CD4-positive, CD25-positive, alpha-beta regulatory T cell (primary cell): ENCODE measurements at places on chromosomes 6 and 20. TPM values are rescaled to one million over a fixed set of nuclear protein-coding genes. Genes with fewer than 3 reads are reported as not detected.

GRCh38 chr6:130359736-130360135, 6.1 kb upstream of the TMEM200A start:
- no peak for DNase-seq

The SNPH gene
- 4.1 TPM for polyA plus RNA-seq

The MBOAT1 gene
- 7.0 TPM for polyA plus RNA-seq

- DNase-seq, result no peak
These were observed 34.4 kb downstream of the ANGPT4 start for GRCh38 chr20:881783-882144.

DNA sequence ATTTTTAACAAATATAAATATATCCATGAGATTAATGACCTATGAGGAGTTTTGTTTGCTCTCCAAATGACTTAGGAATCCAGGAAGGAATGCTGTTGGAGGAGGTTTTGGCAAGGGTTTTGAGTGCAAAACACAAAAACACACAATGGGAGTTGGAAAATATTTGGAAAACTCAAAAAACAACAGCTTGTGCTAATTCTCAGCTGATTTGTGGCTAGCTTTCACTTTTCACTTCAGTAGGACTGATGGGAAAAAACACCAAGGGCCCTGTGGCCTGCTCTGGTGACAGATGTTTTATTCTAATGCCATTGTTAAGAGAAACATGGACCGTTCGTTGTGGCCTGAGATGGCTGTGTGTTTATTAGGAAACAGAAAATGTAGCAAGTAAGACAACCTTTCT, 113.9 kb downstream of the ALDH8A1 start:
- DNase-seq, result no peak

DNA sequence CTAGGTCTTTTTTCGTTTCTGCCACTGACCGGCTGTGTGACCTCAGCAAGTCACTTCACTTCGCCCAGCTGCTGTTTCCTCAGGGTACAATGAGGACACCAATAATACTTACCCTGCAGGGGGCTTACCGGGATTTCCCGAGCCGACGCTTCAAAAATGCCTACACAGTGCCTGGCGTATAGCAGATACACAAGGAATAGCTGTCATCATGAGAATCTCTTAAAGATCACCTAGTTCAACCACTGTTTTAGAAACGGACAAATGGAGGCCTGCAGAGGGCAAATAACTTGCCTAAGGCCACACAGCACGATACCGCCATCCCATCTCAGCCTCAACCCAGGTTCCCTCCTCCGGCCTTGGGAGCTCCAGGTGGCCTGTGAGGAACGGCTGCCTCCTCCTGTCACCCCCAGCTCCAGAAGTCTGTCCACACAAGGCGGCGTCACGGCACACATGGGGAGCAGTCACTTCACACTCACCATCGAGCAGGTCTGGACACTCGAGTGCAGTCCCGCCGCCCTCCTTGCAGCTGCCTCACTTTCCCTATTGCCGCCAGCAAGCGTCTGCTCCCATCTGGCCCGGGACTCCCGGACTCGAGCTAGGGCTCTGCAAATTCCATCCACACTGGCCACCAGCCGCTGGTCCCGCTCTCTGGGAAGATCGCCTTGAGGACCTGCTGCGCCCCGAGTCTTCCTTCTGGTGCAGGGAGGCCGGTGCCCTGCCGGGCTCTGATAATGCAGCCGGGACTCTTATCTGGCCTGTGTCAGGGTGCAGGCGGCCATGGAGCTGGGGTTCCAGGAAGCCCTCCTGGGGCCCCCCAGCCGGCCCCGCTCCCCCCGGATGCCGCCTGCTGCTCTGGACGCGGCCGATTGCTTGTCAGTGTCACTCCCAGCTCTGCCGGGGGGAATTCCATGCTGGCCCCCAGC, at the start of gene RIPOR3:
TSS of gene RIPOR3 (minus strand) at position 893 of the 923 bp plus-strand sequence. CDS start at position 479, 414 bp downstream.
- no peak for DNase-seq

DNA sequence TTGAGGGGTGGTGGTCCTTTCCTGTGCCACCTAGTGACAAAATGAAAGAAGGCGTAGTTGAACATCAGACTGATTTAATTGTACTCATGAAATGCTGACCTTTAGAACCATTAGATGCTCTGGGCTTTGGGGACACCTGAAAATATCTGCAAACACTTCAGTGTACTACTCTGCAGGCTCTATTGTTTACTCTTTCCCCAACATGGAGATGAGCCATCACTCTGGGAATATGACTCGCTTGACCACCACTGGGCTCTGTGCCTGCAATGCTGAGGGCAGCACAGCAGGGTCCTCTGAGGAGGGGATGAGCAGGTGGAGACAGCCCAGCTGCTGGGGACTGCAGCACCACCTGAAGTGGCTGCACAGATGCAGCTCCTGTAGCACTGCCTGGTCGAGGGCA, 74.8 kb upstream of the SLC24A3 start:
- DNase-seq, result no peak

The CST5 gene
- not detected for polyA plus RNA-seq

DNA sequence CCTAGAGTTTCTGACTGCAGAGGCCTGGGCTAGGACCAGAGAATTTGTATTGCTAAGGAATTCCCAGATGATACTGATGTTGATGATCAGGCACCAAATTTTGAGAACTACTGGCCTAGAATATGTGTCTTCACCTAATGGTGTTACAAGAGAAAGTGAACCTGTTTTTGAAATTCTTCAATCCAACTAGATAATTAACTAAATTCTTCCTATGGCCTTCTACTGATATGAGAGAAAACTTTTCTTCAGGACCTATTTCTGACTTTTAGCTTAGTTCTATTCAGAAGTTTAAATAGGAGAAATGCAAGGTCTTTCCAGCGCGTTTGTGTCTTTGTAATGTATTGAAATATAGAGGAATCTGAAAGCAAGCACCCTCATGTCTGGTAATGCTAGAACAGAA, 7.3 kb downstream of the NKAIN2 start:
- DNase-seq, result no peak

The NINL gene
- not detected for polyA plus RNA-seq

GRCh38 chr20:21503345-21503744, 10.5 kb downstream of the NKX2-2 start:
- no peak for DNase-seq

GRCh38 chr6:82893889-82894652, 171.6 kb downstream of the UBE3D start:
- DNase-seq, result no peak

The SLC2A4RG gene
- 4.1 TPM for polyA plus RNA-seq

The PLG gene
- not detected for polyA plus RNA-seq

DNA sequence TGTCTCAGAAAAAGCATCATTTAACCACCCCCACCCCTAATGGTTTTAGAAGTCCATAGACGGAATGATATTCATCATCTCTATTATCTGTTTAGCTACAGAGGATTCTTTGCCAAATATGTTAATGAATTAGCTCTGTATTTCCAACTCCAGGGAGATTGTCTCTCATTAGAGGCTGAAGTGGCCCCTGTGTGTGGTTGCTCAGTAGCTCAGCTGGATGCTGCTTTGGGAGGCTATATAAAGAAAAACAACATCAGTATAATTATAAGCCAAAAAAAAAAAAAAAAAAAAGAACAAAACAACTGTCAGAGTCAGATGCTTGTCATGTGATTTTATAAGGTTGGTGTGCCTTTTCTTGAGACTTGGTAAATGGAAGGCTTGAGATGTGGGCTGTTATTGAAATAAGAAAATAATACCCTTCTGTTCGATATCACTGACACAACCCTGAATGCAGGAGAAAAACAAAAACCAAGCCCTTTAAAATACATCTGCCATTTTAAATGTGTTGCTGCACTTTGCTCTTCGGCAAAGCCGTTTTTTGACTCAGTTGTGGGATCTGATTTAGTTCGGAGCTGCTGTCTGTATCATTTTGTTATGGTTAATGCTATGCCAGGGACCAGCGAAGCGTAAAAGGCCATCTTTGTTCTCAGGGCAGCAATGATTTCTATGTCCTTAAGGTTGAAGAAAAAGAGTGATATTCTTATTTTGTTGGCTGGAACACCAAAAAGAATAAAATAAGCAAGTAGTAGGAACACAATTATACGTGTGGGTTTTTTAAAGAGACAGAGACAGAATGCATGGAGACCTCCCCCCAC, 422.6 kb downstream of the QKI start:
- no peak for DNase-seq

GRCh38 chr20:64102647-64103354, 4.6 kb downstream of the NPBWR2 start:
- DNase-seq, result no peak

- no peak for DNase-seq
These were observed 33.6 kb upstream of the HSF2 start for GRCh38 chr6:122365775-122366403.

The SIRPD gene
- polyA plus RNA-seq, result 0.16 TPM

The MMP24OS gene
- 9.6 TPM for polyA plus RNA-seq

GRCh38 chr6:15244620-15245360, 1.1 kb upstream of the JARID2 start:
- DNase-seq, result peak; percentile 72

GRCh38 chr6:41733707-41734665, 1.4 kb downstream of the TFEB start:
- peak; percentile 68 for DNase-seq

The FAXC gene
- not detected for polyA plus RNA-seq

The EDN3 gene
- polyA plus RNA-seq, result not detected

GRCh38 chr6:135183002-135183531, 2.0 kb downstream of the MYB start:
- peak; percentile 57 for DNase-seq

The SLC22A7 gene
- not detected for polyA plus RNA-seq

GRCh38 chr6:11769811-11770545, 8.6 kb downstream of the ADTRP start:
- no peak for DNase-seq

DNA sequence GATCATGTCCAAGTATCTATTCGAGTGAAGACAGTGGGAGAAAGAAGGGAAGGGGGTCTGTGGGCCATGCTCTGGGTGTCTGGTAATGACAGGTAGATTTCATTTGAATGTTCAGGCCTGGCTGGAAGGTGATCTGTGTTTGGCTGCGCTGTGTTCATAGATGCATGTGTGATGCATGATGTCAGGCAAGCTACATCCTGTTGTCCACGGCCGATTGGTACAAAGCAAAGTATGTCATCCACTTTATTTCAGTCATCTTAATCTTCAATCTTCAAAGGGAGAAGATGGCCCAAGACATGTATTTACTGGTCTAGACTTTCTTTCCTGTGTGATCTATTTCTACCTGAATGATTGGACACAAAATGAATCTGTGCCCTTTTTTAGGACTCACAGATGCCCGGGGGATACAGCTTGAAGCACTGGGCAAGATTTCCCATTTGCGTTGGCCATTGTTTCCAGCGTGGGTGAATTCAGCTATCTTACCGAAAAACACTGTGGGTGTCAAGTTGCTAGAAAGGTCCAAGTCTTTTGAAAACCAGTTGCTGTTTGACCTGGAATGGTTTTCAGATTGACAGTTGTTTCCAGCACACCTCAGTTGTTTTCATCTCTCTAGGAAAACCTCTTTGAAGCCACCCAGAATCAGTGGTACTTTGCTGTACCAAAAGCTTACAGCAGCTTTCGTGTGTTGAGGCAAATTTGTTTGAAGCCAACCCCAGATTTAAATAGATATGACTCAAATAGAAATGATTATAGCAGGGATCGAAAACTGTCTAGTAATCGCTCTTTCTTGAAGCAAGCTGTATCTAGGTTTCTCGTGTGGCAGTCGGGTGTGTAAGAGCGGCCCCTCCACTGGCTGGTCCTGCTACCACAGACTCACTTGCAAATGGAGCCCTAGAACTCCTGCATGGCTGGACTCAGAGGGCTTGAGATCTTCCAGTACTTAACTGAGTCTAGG, 27.2 kb downstream of the DUSP22 start:
- DNase-seq, result peak; percentile 60

GRCh38 chr6:75109765-75110164, 96.1 kb downstream of the COL12A1 start:
- no peak for DNase-seq

The TMEM74B gene
- not detected for polyA plus RNA-seq

- no peak for DNase-seq
These were observed 63.5 kb upstream of the STMND1 start for GRCh38 chr6:17038316-17038715.

DNA sequence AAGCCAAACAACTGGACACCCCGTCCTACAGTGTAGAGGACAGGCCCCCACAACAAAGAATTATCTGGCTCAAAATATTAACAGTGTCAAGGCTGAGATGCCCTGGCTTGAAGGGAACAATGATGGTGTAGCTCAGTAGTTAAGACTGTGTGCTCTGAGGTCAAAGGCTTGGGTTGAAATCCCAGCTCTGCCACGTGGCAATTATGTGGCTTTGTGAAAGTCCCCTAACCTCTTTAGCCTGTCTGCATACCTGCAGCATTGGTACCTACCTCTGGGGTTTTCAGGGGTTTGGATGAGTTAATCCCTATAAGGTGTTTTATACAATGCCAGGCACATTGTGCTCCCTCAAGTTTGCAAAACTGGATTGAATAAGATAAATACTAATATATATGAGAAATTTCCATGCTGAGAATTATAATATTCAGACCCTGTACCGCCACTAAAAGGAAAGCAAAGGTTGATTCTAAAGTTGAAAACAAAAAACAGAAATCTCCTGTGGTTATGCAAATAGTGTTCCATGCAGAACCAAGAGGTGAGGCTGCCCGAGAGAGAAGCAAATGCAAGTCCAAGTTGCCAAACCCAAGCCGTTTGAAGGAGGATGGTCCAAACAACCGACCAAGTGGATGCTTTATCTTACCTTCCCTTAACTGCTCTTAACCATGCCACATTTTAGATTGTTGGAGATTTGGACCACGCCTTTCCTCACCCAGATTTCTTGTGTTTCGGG, 199.8 kb downstream of the NFATC2 start:
- no peak for DNase-seq

The MAPK13 gene
- 60.7 TPM for polyA plus RNA-seq

DNA sequence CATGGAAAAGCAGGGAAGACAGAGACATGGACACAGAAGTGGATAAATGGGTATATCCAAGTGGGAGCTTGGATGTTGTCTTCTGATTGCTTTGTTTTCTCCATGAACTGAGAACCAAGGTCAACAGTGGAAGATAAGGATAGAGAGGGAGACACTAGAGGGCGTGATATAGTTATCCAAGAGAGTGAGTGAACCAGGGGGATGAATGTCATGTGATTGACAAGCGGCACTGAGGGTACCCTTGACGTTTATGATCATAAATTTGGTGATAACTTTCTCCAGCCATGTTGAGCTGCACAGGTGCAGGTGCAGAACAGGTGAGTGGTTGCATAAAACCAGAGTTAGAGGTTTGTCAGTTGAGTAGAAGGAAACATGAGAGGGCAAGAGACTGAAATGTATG, 20.7 kb downstream of the EBF4 start:
- peak; percentile 57 for DNase-seq

DNA sequence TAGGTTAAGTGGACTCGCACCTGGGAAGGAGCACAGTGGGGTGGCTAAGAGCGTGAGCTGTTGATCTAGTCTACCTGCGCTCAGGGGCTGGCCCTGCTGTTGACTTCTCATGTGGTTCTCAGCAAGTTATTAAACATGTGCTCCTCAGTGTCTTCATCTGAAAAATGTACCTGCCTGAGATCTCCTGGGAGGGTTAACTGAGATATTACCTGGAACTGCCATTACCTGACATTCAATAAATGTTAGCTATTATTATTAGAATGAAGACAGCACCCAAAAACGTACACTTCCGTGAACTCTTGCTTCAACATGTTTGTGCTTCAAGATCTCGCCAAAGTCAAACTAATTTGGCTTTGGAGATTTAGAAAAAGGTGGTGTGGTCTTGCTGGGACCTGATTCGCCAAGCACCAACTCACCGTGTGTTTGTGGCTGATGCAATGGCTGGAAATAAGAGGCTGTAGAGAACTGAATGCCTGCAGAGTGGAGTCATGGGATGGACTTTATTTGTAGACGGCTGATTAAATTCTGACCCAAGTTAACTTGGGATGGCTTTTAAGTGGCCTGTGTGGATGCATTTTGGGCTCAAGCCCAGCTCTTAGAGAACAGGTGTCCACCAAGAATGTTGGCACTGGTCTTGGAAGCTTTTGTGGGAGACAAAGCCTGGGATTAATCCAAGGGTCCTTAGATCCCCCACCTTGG, 692.9 kb downstream of the QKI start:
- DNase-seq, result no peak

The TBPL1 gene
- polyA plus RNA-seq, result 73.6 TPM

The SYNCRIP gene
- 56.4 TPM for polyA plus RNA-seq
